ENCODE measurements at places on chromosomes 12 and 14.

- no peak for DNase-seq
Observed at GRCh38 chr12:9646794-9647781, 22.4 kb upstream of the CLEC2D start.

DNA sequence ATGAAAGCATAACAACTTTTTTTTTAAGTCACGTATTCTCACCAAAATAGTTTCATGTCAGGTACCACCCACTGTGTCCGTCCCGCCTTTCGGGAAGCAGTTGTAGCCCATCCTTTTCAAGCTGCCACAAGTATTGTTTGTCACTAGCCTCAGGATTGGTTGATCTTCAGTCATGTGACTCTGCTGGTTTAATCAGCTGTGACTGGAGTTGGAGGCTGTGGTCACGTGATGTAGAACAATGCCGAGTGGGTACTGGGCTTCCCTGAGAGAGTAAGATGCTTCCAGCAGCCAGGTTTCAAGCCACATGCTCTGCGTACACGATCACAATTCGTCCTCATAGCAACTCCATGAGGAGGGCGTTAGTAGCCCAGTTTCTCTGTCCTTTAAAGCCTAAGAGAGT lies 83.0 kb upstream of the WSCD2 start:
- no peak for DNase-seq

DNA sequence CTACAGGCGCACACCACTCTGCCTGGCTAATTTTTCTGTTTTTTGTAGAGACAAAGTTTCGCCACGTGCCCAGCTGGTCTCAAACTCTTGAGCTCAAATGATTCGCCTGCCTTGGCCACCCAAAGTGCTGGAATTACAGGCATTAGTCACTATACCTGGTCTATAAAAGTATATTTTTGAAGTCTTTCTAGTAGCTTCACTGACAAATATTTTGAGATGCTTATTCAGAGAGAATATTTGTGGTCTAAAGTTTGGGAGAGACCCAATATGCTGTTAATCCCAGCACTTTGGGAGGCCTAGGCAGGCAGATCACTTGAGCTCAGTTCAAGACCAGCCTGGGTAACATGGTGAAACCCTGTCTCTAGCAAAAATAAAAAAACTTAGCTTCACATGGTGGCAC lies 22.0 kb upstream of the PPP1R12A start:
- no peak for DNase-seq

- DNase-seq: no peak
Observed at GRCh38 chr14:69275331-69275730, 15.4 kb downstream of the GALNT16 start.

DNA sequence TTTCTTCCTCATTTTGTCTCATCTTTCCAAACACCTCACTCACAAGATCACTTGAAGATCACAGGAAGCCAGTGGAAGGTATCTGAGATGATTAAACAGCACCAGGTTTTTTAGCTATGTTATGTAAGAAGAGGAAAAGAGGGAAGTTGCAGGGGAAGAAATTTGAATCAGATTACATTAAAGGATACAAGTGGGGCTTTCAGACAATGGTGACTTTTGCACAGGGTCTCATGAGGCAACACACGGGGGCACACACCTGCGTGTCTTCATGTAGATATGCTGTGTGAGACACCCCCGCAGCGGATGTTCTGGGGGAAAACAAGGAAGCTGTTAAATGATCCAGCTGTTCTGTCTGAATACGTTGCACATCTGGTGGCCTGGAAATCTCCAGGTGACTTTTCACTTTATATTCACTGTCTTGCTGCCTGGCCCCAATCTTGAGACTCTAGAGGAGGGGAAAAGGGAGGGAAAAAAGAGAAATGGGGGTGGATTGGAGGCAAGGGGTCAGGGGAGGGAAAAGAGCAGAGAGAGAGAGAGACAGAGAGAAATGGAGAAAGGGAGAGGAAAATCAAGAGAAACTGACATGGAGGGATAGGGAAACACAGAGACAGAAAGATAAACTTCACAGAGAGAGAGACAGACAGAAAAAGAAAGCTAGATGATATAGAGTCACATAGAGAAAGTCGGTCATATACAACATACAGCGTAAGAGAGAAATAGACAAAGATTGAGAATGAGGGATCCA lies 36.3 kb upstream of the PPP1CC start:
- DNase-seq: no peak

DNA sequence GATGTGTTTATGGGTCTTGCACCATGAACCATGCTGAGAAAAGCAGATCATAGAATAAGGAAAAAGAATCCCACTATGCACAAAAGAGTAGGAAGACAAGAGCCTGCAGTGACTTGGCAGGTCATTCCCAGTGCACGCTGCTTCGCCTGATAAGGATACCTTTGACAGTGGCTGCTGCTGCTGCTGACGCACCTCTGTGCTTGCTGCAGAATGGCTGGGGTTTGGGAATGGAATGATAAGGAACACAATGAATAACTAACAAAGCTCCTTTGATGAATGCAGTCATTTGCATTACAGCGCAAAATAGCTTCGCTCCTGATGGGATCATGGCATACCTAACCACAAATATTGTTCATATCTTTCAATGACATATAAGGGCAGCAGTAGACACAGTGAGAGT lies 278.7 kb downstream of the PDZRN4 start:
- no peak for DNase-seq

DNA sequence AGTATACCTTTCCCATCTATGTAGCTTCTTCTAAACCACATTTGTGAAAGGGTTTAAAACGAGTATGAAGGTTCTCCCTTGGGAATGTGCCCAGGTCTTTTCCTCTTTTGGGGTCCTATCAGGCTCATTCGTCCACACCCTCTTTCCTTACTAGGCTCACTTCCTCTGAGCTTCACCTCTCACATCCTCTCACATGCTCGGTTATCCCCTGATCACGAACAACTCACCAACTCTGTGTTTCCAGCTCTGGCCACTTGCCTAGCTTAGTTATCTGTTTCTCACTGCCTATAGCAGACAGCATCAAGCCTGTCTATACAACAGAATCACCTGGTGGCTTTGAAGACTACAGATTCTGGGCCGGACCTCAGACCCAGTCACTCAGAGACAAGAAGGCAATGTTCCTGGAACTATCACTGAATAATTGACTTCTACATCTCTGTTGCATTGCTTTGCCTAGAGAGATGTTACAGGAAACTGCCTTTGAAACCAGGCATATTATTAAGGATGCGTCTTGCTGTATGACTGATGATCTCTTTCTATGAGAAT lies 158.2 kb downstream of the FOXN3 start:
- DNase-seq: no peak

- peak; percentile 7 for DNase-seq
Observed at GRCh38 chr14:61841145-61841544, 78.9 kb downstream of the SNAPC1 start.

- no peak for DNase-seq
Observed at GRCh38 chr14:68815298-68816182, 22.7 kb upstream of the ZFP36L1 start.

- DNase-seq: no peak
Observed at GRCh38 chr12:3207858-3208257, 130.7 kb downstream of the TSPAN9 start.

DNA sequence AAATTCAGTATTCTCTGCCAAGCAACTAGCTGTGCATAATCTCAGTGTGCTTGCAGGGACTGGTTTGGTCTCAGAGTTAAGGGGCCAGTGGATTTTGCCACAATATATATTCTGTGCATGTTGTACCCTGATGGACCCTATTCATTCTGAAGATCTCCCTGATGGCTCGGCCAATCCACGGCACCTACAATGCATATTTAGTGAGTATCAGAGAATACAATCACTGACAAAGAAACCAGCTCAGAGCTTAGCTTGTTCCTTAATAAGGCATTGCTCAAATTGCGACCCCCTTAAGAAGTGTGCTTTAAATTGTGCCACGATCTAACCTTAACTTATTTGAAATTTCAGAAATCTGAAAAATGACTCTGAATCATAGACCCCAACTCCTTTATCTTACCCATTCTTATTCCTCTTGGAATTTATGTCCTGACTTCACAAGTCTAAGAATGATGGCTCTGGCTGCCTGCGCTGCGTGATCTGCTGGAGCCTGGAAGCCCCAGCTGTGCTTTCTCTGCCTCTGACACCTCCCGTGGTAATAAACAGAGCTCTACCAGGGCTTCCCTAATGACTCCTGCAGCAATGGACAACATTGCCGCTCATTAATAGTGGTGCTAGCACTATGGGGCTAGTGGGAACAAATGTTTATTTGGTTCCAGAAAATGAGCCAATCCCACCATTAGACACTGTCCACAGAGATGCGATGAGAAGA lies 9.0 kb upstream of the DCAF4 start:
- no peak for DNase-seq

Data from COR-L47 (cell line).